Umbilical cord (tissue), 2 donors: ENCODE measurements at places on chromosomes 7 and 10. TPM values are rescaled to one million over a fixed set of nuclear protein-coding genes. Genes with fewer than 3 reads are reported as not detected.

The SH3PXD2A gene
- total RNA-seq: 38.3 TPM

The CYREN gene
- total RNA-seq: 39.5 TPM

- DNase-seq: no peak
Measured at GRCh38 chr7:142542942-142543341, 206.3 kb upstream of the PRSS1 start.

- no peak for DNase-seq
Measured at GRCh38 chr10:114647545-114648138, 10.4 kb downstream of the ABLIM1 start.

- DNase-seq: no peak
Measured at GRCh38 chr10:52420656-52421055, 106.6 kb downstream of the DKK1 start.

The GIMAP1 gene
- 4.1 TPM for total RNA-seq
